Activated T-cell treated with anti-CD3 and anti-CD28 coated beads for 48 hours (primary cell): ENCODE measurements at places on chromosomes 1 and 21.

DNA sequence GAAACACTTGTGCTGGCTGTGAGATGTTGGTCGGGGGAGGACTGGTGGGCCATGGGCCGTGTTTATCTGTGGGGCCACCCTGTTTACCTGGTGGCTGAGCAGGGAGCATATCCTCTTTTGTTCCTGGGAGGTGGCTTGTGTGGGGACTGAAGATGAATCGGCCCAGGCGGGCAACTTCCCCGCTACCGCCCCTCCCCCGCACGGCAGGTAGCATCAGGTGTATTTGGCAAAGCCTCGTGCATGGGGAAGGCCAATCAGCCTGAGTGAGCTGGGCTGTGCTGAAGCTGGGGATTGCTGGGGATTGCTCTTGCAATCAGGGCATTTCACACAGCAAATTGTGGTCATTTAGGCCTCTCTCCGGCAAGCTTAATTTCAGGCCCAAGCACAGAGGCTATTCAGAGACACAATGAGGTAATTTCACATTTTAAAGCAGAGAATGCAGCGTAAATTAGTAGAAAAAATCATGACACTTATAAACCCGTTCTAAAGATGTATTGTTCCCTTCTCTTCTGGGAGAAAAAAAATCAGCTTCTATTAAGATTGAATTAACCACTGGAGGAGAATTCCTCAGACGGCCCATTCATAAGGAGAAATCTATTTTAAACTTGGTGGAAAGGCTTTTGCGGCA, 197.7 kb upstream of the POU3F1 start:
- no peak for DNase-seq

- DNase-seq = no peak
Measured at GRCh38 chr21:25994758-25995163, 175.8 kb downstream of the APP start.

DNA sequence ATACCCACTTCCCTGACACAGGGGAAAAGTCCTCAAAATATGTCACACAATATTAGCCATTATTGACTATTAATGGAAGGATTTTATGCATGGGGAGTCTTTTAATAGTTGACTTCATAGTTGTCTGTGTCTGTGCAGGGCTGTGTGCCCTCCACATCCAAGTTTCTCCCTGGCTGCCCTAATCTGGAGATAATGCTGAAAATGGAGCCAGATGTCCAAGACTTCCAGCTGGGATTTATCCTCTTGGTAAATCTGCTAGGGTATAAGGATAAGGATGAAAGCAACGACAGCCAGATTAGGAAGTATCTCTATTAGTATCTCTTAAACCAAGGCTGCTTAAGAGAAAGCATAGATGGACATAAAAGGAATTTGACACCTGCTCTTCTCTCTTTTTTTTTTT, 42.1 kb downstream of the CDK18 start:
- DNase-seq = no peak

- no peak for DNase-seq
Measured at GRCh38 chr1:213326281-213327016, 275.4 kb downstream of the RPS6KC1 start.

DNA sequence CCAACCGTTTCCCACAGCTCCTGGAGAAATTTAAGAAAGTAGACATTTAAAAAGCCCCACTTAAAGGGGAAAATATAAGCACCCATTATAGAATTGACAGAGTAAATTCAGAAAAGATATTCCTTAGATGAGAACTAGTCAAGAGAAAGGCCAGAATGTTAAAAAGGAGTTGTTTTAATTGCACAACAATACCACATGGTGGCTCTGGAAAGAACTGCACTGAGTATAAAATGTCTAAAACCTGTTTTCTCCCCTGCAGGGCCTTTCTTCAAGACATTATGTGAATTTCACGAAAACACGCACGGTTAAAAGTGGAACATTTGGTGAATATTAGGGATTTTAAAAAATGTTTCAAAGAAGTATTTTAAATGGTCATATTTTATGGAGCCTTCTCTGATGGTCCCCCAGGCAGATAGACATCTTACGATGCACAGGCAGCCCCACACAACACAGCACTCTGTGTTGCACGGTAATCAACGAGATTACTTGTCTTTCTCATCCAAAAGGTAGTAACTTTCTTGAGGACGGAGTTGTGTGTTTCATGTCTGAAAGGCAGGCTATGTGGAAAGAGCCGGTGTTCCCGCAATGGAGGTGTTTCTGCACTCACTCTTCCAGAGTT, 101.9 kb downstream of the PRRX1 start:
- no peak for DNase-seq

DNA sequence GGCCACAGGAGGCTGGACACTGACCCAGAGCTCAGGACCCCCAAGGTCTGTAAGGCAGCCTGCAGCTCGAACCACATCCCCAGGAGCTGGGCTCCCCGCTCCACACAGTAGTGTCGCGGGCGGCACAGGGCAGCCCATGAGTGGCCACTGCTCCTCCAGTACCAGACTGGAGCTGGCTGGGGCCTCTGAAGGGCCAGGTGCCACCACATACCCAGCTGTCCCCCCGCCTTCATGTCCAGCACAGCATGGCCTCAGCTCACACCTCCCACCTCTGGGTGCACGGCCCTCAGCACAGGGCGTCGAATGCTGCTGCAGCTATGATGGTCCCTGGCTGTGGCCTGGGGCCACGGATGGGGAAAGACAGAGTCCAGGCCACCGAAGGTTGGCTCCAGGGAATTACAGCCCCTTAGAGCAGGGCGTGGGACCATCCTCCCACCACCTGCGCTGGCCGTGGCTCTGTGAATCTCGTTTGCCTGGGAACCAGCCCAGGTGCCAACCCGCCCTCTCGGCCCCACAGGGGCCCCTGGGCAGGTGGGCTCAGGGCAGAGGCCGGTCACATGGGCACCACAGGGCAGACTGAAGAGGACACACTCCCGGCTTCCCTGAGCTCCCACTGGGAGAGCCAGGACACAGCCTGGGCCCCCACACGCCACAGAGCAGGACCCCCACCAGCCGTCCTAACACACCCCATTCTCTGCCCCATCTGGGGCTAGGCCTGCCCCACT, 2.1 kb upstream of the TNFRSF4 start:
- no peak for DNase-seq
